ENCODE measurements at places on chromosomes 4 and X.

DNA sequence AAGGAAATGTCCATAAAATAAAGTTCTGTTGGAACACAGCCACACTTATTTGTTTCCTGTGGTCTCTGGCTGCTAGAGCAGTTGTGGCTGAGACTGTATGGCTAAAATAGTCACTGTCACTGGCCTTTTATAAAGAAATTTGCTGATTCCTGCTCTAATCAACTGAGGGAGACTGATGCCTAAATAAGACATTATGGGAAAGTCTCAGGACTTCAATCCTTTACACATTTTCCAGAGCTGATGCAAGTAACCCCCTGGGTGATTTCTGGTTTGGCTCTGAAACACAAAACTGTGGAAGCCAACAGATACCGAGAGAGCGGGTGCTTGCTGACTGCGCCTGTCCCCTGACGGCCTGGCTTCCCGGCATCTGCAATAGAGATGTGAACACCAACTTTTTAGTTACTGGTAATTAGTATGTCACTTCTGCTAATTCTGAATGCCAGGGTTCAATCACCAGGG, 64.0 kb downstream of the POLR2B start:
- DNase-seq = no peak

GRCh38 chr4:104486716-104487504, 7.8 kb downstream of the CXXC4 start:
- DNase-seq = no peak

DNA sequence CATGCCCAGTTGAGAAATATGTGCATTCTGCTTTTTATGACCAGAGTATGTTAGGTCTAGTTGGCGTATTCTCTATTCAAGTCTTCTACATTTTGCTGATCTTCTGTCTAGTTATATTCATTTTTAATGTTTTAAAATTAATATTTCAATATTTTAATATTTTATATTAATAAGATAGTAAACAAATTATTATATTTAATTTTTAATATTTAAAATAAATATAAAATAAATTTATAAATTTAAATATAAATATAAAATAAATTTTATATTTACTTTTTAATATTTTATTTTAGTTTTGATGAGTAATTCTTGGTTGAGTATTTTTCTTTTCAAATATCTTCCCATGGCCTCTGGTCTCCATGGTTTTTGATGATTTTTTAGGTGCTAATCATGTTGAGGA, 123.8 kb downstream of the GABRA2 start:
- no peak for DNase-seq

DNA sequence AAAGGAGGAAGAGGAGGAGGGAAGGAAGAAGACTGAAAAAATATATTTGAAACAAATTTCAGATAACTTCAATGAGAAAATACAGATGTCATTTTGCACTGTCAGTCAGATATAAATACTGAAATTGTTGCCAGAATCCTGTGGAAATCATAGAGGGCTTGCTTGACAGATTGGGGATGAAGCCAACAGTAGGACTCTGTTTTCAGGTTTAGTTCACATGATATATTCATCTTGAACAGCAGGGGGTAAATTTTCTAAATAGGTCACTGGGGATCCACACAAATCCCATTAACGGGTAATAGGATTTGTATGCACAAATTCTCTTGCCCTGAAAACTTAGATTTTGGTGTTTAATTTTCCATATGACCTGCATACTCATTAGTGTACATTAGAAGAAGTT, 103.3 kb upstream of the PCDH18 start:
- no peak for DNase-seq

DNA sequence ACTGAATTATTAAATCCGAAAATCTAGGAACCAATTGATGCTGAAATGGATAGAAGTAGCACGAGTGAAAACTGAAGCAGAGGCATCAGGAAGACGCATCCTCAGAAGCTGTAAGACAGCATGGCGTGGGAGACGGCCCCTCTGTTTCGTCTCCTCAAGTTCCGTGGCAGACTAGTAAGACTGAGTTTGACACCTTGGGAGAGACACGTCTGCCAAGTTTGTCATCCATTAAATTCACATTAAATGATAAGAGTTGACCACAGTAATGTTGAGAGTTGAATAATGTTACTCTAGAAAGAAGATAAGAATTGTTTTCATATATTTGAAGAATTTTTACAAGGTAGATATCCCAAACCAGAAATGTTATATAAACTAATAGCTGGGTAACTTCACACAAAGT, 736.1 kb upstream of the FRG1 start:
- DNase-seq = no peak

GRCh38 chrX:12871257-12871656, 4.4 kb downstream of the TLR7 start:
- no peak for DNase-seq
